Cerebellar nuclear complex (tissue), 1 donor: ENCODE measurements at places on chromosomes 16 and 17.

- DNase-seq: no peak
Measured at GRCh38 chr16:57126411-57126810, 34.0 kb downstream of the CPNE2 start.

DNA sequence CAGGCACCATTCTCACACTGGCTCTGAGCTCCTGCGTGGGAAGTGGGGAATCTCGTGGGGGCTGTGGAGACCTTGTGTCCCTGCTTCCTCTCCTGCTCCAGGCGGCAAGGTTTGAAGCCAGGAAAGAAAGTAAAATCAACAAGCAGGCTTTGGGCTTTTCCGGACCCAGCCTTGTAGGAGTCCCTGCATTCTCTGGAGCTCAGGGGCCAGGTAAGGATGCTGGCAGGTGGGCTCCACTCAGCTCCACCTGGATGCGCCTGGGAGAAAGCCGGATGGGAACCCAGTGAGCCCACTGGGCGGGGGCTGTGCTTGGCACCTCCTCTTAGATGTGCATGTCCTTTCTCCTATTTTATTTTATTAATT lies 362.5 kb downstream of the SEC14L1 start:
- no peak for DNase-seq

- DNase-seq: no peak
Measured at GRCh38 chr17:38659415-38659814, 15.3 kb downstream of the EPOP start.

GRCh38 chr17:12104831-12105230 lies 84.2 kb downstream of the MAP2K4 start:
- DNase-seq: no peak

DNA sequence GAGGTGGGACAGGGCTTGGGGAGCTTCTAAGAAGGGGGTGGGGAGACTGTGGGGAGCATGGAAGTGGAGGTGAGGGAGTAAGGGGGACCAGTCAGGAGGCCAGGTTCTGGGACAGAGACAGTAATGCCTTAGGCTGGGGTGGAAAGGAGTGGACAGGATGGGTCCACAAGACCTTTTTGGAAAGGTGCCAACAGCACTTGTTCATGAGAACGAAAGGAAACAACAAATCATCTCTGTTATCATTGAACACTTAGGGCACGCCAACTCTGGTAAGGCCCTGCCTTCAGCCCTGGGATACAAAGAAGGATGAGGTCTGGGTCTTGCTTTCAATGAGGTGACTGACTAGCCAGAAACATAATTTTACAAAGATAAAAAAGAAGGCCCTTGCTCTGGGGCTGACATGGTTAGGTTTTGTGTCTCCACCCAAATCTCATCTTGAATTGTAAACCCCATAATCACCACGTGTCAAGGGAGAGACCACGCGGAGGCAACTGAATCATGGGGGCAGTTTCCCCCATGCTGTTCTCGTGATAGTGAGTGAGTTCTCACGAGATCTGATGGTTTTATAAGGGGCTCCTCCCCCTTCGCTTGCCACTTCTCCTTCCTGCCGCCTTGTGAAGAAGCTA lies 113.8 kb downstream of the SLC39A11 start:
- DNase-seq: no peak

GRCh38 chr16:66899945-66900710 lies 18.6 kb downstream of the CDH16 start:
- DNase-seq: no peak

GRCh38 chr17:9529033-9529700 lies 46.5 kb downstream of the STX8 start:
- DNase-seq: no peak
